Left renal pelvis (tissue), 4 donors: ENCODE measurements at places on chromosomes 13 and 19. TPM values are rescaled to one million over a fixed set of nuclear protein-coding genes. Genes with fewer than 3 reads are reported as not detected.
A peak's percentile ranks its signal among the peaks of the same experiment; 100 is the strongest.

- no peak for DNase-seq
These were observed 3.3 kb downstream of the UTP14C start for GRCh38 chr13:52027832-52028231.

GRCh38 chr19:48970923-48971395 is 5.8 kb downstream of the FTL start:
- DNase-seq: no peak

DNA sequence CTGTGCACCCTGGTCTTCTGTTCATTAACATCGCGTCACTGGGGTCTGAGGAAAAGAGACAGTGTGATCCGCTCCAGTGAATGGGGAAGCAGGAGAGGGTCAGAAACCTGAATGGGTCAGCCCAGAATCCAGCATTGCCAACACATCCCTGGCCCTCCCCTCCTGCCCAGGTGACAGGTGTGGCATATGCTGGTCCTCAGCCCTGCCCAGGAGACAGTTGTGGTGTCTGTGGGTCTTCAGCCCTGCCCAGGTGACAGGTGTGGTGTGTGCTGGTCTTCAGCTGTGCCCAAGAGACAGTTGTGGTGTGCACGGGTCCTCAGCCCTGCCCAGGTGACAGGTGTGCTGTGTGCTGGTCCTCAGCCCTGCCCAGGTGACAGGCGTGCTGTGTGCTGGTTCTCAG is 8.0 kb downstream of the TFDP1 start:
- DNase-seq: no peak

GRCh38 chr19:7224209-7224686 is 70.0 kb downstream of the INSR start:
- DNase-seq: no peak

- DNase-seq: no peak
These were observed 6.4 kb downstream of the EGLN2 start for GRCh38 chr19:40805258-40805868.

- no peak for DNase-seq
These were observed 17.7 kb downstream of the CCDC97 start for GRCh38 chr19:41327576-41328156.

- DNase-seq: no peak
These were observed 11.5 kb downstream of the FFAR2 start for GRCh38 chr19:35459414-35460082.

DNA sequence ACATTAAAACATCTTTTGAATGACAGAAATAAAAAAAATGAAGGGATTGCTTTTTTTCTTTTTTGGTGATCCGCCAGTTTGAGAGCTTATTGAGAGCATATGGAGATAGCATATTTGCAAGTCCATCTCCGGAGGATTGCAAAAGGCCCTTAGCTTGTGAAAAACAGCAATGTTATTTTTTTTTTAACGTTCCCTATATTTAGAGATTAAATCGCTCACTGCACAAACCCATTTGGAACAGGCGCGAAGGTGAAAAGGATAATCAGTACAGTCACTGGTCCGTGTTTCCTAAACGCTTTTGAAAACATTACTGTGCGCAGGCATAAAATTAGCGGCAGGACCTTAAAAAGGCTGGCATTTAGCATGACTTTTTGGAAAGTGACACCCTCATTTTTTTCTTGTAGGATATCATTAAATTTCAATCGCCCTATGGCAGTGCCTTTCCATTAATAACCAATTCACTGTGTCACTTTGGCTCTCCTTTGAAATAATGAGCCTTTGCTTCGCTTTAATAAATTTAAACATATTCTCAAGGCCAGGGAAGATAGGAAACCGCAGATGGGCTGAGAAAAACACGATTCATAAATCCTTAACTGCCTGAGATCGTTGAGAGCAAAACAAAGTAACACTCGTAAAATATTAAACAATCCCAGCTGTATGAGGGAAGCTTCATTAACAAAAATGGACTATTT is 342.2 kb downstream of the DACH1 start:
- DNase-seq: peak; percentile 15

GRCh38 chr19:54451331-54451871 is 2.4 kb downstream of the LENG8 start:
- DNase-seq: no peak

DNA sequence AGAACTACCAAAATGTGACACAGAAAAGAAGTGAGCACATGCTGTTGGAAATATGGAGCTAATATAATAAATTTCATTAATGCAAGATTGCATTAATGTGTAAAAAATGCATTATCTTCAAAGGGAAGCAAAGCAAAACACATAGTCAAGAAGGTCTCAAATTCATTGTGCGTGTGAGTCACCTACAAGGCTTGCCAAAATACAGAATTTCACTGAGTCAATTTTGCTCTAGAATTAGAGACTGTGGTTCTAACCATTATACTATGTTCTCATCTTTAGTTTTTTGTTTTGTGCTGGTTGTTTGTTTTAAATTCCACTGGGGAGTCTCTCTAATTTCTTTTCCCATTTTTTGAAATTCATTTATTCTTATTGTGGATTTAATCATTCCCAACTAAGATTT is 149.8 kb upstream of the SLITRK1 start:
- DNase-seq: no peak

DNA sequence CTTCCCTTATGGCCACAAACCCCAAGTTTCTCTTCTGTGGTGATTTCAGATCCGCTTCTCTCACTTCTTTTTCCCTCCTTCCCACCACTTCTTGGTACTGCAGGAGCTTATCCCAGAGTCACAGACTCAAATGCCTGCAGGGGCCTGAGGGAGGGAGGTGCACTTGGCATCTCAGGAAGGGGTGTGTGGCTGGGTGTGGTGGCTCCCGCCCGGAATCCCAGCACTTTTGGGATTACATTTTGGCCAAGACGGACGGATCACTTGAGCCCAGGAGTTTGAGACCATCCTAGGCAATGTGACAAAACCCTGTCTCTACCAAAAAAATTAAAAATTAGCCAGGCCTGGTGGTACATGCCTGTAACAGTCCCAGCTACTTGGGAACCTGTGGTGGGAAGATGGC is 5.6 kb downstream of the USF2 start:
- DNase-seq: no peak

DNA sequence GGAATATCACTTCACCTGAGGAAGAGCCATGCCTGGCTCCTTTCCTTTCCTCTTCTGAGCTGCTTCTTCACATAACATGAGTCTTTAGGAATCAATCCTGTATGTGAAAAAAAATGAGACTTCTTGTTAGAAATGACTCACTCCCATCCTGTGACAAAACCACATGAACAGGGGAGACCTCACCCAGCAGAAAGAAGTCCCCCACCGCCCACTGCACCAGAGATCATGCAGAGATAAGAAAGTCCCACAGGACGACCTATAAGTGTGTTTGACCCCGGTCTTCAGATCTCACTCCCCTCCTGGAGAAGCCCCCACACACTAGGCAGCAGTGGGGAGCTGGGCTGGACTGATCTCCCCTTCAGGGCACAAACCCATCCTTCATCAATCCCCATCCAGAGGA is 7.8 kb downstream of the ZNF600 start:
- DNase-seq: no peak

DNA sequence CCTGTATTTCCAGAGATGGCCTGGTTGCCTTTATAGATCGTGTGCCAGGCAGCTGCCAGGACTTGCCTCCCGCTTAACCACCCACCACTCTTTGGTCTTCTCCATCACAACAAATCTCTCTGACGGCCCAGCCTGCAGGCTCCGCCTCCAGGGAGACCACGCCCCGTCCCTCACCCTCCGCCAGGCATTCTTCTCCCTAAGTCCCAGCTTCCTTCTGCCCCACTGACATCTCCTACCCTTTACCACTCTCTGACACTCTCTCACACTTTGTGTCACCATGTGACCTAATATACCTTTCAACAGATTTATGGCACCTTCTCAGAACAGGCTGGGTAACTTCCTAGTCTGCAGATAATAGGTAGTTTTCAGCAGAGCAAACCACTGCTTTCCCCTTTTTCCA is 95.1 kb downstream of the CAB39L start:
- DNase-seq: no peak

SAFB2 gene
- 53.4 TPM for polyA plus RNA-seq

UBE2L5 gene
- 0.59 TPM for polyA plus RNA-seq

TMEM161A gene
- 17.6 TPM for polyA plus RNA-seq

ZNF154 gene
- polyA plus RNA-seq: 31.5 TPM
